ENCODE measurements at places on chromosomes 7 and 10. TPM values are rescaled to one million over a fixed set of nuclear protein-coding genes. Genes with fewer than 3 reads are reported as not detected.

The TDRD1 gene
- not detected for total RNA-seq

GRCh38 chr7:127887631-127888030 lies 143.6 kb downstream of the LRRC4 start:
- no peak overlapping the region for H3K27ac ChIP-seq
- H3K4me3 ChIP-seq, result no peak overlapping the region
- H3K27me3 ChIP-seq, result no peaks in the 10 kb centered on the region
- H3K4me1 ChIP-seq, result peaks cover 13% of the 10 kb centered on the region

DNA sequence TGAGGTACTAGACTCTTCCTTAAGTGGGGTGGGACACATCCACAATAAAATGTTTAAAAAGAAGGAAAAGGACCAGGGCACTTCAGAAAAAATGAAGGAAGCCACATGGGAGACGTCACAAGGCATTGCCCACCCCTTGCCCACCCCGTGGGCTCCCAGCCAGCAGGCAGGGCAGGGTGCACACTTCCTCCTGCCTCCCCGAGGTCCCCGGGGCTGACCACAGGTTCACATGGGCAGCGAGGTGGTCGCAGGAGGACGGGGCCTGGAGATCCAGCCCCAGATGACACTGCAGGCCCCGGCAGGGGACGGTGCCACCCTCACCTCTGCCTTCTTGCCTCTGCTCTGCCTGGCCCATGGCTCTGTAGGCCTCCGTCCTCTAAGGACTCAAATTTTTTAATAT lies 45.6 kb downstream of the PWWP2B start:
- H3K27ac ChIP-seq, result no peak overlapping the region
- peaks cover 35% of the 10 kb centered on the region for H3K4me1 ChIP-seq
- H3K36me3 ChIP-seq, result no peaks in the 10 kb centered on the region
- H3K4me3 ChIP-seq, result no peak overlapping the region
- H3K27me3 ChIP-seq, result no peaks in the 10 kb centered on the region

The CHAT gene
- not detected for total RNA-seq

The NUPR2 gene
- total RNA-seq, result not detected

The GCK gene
- not detected for total RNA-seq

DNA sequence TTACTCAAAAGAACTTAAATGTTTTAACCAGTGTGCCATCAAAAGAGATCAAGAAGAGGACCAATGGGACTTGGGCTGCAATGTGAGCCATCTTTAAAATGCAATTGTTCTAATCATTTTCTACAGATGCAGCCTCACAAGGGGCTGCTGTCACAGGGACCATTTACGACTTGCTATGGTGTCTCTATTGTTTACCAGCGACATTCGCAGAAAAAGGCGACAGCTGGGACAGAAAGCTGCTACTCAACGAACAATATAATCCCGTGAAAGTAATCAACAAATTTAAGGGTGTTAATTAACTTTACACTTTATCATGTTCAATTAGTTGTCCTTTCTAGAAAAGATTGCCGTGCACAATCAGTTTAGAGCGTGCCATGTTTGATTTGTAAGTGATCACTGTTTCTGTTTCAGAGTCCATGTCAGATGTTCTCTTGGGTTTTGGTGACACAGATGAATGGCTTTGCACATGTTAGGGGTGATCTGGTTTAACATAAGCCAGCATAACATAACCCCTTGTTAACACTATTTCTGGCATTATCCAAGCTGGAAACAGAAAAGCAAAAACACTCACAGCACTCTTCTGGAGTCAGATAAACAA lies 110.8 kb downstream of the HIBADH start:
- no peak overlapping the region for H3K27ac ChIP-seq
- no peak for DNase-seq
- H3K4me1 ChIP-seq, result no peaks in the 10 kb centered on the region
- no peaks in the 10 kb centered on the region for H3K36me3 ChIP-seq
- no peak overlapping the region for H3K4me3 ChIP-seq
- no peaks in the 10 kb centered on the region for H3K27me3 ChIP-seq

The PLCE1 gene
- 15.2 TPM for total RNA-seq

GRCh38 chr10:1175956-1176565 lies 119.9 kb downstream of the WDR37 start:
- H3K27me3 ChIP-seq, result peaks cover 94% of the 10 kb centered on the region
- no peak for DNase-seq
- no peak overlapping the region for H3K4me3 ChIP-seq
- H3K27ac ChIP-seq, result no peak overlapping the region
- no peaks in the 10 kb centered on the region for H3K4me1 ChIP-seq

Data from PC-9 (cell line).